Stimulated activated CD4-positive, alpha-beta T cell treated with anti-CD3 and anti-CD28 coated beads, Interleukin-1b, Interleukin-23, amount 100 ng/mL, for 1 hour (primary cell): ENCODE measurements at places on chromosomes 2 and 18.
A peak's percentile ranks its signal among the peaks of the same experiment; 100 is the strongest.

GRCh38 chr2:97988722-97989121, 7.0 kb downstream of the TMEM131 start:
- DNase-seq, result no peak

- no peak for DNase-seq
These were observed 40.6 kb upstream of the ACYP2 start for GRCh38 chr2:54074606-54075341.

GRCh38 chr18:62279561-62279960, 45.5 kb upstream of the TNFRSF11A start:
- DNase-seq, result no peak

DNA sequence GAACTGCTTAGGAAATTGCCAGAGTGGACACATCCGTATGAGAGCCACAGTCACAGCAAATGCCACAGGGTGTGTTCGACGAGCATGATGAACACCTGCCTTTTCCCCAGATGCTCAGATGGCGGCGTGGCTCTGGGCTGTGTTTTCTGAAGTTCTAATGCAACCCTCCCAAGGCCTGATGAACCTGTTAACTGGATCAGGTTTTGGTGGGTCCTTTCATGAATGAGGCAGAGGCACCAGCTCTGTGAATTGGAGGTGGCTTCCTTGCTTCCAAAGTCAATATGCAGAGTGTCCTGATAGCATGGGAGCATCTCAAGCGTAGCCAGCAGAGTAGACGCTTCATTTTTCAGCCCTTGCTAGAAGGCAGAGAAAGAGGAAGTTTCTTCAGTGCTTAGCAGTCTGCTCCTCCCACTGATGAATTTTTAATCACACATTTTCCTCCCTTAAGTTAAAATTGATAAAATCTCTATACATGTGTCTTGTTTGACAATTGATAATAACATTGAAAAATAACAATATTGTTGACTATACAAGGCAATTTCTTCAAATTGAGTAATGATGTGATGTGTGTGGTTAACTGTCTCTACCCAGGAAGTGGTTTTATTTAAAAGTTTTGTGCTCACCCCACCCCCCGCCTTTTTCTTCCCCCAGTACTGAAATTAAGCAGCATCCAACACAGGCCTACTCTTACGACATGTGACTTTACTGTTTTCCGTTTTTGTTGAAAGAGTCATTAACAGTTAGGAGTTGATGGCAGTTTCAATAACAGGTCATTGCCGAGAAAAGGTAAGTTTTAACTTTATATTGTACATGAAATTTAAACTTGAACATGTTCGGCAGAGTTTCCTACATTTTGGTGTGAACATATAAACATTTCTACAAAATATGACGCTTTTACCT, at the start of gene ARHGAP15:
ARHGAP15 (plus strand) TSS at position 739 of the 900 bp plus-strand sequence.
- DNase-seq, result peak; percentile 26

DNA sequence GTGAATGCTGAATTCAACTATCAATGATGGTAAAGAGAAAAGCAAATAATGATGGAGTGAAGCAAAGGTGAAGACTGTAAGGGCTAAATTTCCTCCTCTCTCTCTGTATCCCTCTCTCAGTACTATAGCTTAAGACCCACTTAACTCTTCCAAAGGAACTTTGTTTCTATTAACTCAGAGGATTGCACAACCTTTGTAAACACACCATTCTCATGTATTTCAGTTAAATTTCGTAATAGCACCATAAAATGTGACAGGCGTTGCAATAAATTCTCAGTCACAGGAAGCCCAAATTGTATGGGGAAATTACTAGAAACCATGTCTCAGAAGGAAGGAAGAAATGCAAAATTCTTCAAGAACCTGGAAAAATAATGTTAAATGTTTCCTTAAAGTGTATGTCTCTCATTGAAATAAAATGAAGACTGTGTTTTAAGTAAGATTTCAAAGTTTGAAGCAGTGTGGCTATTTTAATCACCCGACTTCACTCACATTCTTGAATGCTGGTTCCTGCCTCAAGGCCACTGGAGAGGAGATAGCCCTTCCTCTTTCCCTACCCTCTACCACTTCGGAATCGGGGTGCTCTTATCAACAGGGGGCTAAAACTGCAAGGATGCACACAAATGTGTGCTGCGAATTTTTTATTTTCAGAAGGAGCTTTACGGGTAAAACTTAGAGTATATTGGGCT, 112.1 kb downstream of the FTCDNL1 start:
- DNase-seq, result no peak
